ENCODE measurements at places on chromosomes 3 and 15. TPM values are rescaled to one million over a fixed set of nuclear protein-coding genes. Genes with fewer than 3 reads are reported as not detected.
A peak's percentile ranks its signal among the peaks of the same experiment; 100 is the strongest.

The CYP11A1 gene
- total RNA-seq = 0.57 TPM

The CX3CR1 gene
- total RNA-seq = not detected

The RNF7 gene
- 87.3 TPM for total RNA-seq

The IL17RB gene
- 15.9 TPM for total RNA-seq

The SPG21 gene
- 124 TPM for total RNA-seq

GRCh38 chr3:30226601-30227151 lies 379.7 kb upstream of the TGFBR2 start:
- H3K27me3 ChIP-seq = no peaks in the 10 kb centered on the region
- DNase-seq = no peak
- H3K36me3 ChIP-seq = no peaks in the 10 kb centered on the region
- H3K27ac ChIP-seq = no peak overlapping the region
- H3K4me3 ChIP-seq = no peak overlapping the region

DNA sequence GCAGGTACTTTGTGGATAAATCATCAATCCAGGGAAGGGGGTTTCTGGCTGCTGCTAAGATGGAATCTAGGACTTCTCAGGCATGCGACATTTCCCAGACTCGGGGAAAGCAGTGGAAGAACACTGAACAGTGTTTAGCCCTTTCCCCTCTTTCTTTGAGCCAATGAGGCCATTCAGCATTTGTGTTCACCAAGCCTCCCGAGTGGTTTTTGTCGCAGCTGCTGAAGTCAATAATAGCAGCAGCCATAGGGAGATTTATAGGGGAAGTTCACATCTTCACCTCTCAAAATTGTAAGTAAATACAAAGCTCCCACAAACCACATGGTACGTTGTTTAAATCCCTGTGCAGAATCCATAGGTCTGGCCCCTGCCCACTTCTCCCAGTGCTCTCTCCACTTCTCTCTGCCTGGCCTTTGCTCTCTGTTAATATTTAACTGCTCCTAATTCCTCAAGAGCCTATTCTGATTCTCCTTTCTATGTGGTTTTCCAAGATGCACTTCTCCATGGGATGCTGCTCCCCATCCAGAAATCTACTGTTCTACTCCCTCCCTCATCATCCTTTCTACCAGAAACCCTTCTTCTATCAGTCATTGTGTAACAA lies 230.7 kb downstream of the SHQ1 start:
- H3K27ac ChIP-seq = no peak overlapping the region
- H3K36me3 ChIP-seq = no peaks in the 10 kb centered on the region

- H3K27ac ChIP-seq = no peak overlapping the region
- H3K36me3 ChIP-seq = no peaks in the 10 kb centered on the region
- DNase-seq = no peak
- no peaks in the 10 kb centered on the region for H3K27me3 ChIP-seq
- no peaks in the 10 kb centered on the region for H3K4me1 ChIP-seq
Observed at GRCh38 chr3:195226900-195227447, 44.0 kb downstream of the XXYLT1 start.

DNA sequence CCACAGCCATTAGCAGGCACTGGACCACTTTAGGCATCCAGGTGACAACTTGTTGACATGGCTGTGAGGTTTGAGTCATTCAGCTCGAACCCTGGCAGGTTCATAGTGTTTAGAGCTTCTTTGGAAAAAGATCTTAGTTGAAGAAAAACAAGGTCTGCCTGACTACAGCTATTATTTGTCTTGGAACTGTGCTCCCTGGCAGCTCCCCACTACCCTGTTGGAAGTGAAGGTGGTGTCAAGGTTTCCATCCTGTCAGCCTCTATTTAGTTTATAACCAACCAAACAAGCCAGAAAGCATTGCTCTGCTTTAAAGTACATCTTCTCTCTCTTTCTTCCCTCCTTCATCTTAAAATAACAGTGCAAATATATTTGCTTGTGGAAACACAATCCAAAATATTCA lies 56.8 kb downstream of the KAT2B start:
- no peak overlapping the region for H3K4me3 ChIP-seq
- no peaks in the 10 kb centered on the region for H3K4me1 ChIP-seq
- H3K27ac ChIP-seq = no peak overlapping the region
- H3K36me3 ChIP-seq = no peaks in the 10 kb centered on the region
- no peak for DNase-seq
- no peaks in the 10 kb centered on the region for H3K27me3 ChIP-seq

- no peak overlapping the region for H3K4me3 ChIP-seq
- H3K27me3 ChIP-seq = no peaks in the 10 kb centered on the region
- H3K27ac ChIP-seq = no peak overlapping the region
Observed at GRCh38 chr3:16907243-16907642, 22.5 kb downstream of the PLCL2 start.

GRCh38 chr3:106184540-106185457 lies 316.0 kb upstream of the CBLB start:
- no peak for DNase-seq
- no peak overlapping the region for H3K27ac ChIP-seq

- H3K4me1 ChIP-seq = peaks cover 68% of the 10 kb centered on the region
- H3K4me3 ChIP-seq = no peak overlapping the region
- no peaks in the 10 kb centered on the region for H3K36me3 ChIP-seq
Observed at GRCh38 chr15:63495780-63496488, 8.5 kb upstream of the USP3 start.

DNA sequence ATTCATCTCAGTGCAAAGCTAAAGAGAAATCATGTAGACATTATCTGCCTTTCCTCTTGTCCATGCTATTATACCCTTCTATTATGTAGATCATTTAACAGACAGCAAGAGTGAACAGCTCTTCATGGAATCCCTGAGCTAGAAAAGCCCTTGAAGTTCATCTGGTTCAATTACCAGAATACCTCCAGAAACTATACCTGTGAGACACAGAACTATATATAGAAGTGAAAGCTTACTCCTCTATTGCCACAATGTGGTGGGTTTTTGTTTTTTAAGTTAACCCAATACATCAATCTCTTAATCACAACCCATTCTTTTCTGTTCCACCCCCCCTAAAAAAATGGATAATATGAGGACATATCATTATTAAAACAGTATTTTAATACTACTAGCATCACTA lies 347.7 kb downstream of the PLCL2 start:
- no peak for DNase-seq
- no peaks in the 10 kb centered on the region for H3K4me1 ChIP-seq
- no peaks in the 10 kb centered on the region for H3K27me3 ChIP-seq
- no peaks in the 10 kb centered on the region for H3K36me3 ChIP-seq

DNA sequence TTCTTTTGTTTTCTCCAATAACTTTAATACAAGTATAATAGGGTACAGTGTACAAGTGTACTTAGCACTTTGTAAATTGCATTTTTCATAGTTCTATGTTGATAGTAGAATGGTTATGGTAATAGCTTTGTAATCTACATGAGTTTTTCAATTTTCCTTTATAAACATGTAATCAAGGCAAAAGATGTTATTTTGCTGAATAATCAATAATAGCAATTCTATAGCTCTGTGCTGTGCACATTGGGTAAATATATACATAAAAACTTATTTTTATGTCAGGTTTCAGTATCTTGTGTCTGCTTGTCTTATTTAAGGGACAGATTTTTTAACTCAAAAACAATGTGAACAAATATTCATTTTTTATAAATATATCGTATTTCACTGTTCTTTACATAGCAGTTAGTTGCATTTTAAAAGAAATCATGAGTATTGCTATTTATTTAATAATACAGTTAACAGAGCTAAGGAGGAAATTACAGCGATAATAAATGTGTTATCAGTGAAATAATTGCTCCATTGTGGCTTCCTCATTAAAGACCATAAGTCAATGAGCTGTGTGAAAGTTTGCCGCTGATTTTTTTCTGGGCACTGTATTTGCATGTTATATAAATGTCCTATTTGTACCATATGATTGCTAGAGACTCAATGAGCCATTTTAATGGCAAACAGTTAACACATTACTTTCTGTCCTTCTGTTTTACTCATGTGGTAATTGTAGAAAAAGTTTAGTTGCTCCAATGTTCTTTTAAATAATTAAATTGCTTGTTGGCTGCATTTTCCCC lies 214.6 kb upstream of the STAC start:
- H3K27me3 ChIP-seq = no peaks in the 10 kb centered on the region
- DNase-seq = no peak
- H3K36me3 ChIP-seq = no peaks in the 10 kb centered on the region

DNA sequence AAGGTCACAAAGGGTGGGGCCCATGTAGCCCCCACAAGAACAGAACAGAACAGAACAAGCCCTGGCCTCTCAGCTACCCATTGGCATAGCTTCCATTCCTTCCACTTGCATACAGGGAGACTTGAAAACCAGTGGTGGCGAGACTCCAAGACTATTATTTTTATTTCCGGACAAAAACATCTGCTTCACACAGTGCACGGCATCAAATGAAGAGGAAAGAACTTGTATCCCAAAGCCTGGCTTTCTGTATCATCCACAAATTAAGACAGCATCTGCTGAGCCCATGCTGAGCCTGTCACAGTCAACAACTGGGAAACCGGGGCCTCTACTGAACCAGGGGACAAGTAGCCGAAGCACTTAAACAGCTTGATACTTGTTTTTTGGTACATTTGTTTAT lies 56.0 kb downstream of the CLEC3B start:
- no peak overlapping the region for H3K4me3 ChIP-seq
- no peaks in the 10 kb centered on the region for H3K27me3 ChIP-seq
- no peaks in the 10 kb centered on the region for H3K36me3 ChIP-seq
- no peaks in the 10 kb centered on the region for H3K4me1 ChIP-seq
- no peak overlapping the region for H3K27ac ChIP-seq

DNA sequence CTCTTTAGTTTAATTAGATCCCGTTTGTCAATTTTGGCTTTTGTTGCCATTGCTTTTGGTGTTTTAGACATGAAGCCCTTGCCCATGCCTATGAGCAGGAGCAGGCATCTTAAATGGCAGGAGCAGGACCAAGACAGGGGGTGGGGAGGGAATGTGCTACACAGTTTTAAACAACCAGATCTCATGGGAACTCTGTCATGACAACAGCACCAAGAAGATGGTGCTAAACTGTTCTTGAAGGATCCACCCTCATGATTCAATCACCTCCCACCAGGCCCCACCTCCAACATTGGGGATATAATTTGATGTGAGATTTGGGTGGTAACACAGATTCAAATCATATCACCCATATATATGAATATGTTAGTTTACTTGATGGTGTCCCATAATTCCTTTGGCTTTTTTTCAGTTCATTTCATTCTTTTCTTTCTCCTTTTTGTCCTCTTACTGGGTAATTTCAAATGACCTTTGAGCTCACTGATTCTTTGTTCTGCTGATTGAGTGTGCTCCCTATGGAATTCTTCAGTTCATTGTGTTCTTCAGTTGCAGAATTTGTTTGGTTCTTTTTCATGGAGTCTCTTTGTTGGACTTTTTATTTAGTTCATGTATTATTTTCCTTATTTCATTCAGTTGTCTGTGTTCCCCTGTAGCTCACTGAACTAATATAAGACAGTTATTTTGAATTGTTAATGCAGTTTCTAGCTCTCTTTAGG lies 62.6 kb downstream of the DOCK3 start:
- no peak for DNase-seq
- no peaks in the 10 kb centered on the region for H3K4me1 ChIP-seq
- H3K36me3 ChIP-seq = no peaks in the 10 kb centered on the region
- no peak overlapping the region for H3K27ac ChIP-seq
- no peaks in the 10 kb centered on the region for H3K27me3 ChIP-seq

- DNase-seq = no peak
Observed at GRCh38 chr3:152352554-152352953, 83.8 kb downstream of the MBNL1 start.

DNA sequence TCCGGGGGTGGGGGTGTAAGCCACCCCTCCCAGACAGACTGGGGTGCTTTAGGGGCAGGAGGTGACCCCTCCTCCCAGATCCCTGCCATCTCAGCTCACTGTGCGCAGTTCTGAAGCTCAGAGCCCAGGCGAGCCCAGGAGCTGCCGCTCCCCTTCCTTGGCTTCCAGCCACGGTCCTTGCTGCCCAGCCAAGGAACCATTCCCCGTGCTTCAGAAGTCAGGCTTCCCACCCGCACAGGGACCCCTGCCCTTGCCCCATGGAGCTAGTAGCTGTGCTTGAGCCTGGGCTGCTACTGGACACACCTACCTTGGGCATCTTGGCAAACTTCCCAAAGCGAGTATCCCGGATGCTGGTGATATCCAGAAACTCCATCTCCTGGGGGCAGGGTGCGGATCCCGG lies 4.8 kb downstream of the PLCB2 start:
- H3K27me3 ChIP-seq = no peaks in the 10 kb centered on the region
- H3K36me3 ChIP-seq = no peaks in the 10 kb centered on the region
- no peak overlapping the region for H3K4me3 ChIP-seq
- peaks cover 5% of the 10 kb centered on the region for H3K4me1 ChIP-seq
- DNase-seq = no peak
- no peak overlapping the region for H3K27ac ChIP-seq

DNA sequence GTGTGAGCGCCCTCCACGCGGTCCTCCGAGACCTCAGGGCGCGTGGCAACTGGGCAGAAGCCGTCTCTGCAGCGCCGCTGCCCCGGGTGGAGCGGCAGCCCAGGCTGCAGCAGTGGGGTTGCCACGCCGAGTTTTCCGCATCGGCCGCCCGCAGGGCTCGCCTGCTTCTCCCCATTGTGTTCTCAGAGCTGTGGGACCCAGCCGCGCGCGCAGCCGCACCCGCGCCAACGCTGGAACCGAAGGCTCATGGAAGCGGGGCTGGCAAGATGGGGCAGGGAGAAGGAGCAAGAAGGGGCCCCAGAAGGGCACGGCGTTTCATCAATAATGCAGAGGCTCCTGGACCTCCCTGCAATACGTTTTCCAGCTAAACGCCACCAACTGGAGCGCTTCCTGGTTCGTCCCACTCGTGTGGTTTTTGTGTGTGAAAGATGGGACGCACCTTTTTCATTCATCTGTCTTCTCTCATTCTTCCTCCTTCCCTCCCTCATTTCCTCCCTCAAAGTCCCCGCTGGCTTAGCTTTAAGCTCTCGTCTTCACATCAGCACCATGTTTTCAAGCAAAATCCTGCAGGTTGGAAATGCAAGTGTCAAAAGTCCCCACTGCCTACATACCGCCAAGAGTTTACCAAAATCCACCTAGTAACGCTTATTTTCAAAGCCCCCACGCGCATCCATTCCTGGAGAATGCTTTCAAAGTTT lies 1.2 kb downstream of the ROBO1 start:
- DNase-seq = no peak
- H3K27me3 ChIP-seq = no peaks in the 10 kb centered on the region
- no peaks in the 10 kb centered on the region for H3K36me3 ChIP-seq
- H3K4me1 ChIP-seq = no peaks in the 10 kb centered on the region
- H3K27ac ChIP-seq = no peak overlapping the region

DNA sequence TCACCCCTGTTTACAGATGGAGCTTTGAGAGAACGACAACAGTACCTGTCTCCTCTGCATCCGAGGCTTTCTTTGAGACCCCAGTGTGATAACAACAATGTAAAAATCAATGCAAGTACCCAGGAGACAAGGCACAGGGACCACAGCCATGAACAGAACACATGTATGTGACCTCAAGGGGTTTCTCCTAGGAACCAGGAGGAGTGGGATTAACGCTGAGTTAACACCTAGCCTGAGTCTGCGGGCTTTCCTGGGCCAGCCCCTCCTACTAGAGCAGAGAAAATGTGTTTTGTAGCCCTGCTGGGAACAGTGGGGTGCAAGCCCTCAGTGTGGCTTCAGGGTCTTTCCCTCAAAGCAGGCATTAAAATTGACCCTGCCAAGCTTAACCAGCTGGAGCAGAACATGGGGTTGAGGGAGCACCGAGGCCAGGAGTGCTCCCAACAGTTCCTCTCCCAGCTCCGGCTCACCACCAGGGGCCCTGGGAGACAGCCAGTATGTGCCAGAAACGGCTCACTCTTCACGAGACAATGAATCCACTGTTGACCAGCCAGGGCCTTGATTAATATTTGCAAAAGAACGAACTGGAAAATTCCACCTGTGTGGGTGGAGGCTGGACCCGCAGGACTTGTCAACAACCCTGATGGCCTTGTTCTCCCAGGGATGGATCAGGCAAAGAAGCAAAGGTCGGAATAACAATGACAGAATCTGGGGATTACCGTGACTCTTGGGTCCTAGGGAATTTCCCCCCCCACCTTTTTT lies 3.6 kb downstream of the CHDH start:
- H3K4me3 ChIP-seq = no peak overlapping the region
- H3K27me3 ChIP-seq = no peaks in the 10 kb centered on the region
- H3K36me3 ChIP-seq = no peaks in the 10 kb centered on the region
- H3K27ac ChIP-seq = peak overlapping the region; percentile 88

Measured in Panc1 (cell line).